ENCODE measurements at places on chromosomes 11 and 22. TPM values are rescaled to one million over a fixed set of nuclear protein-coding genes. Genes with fewer than 3 reads are reported as not detected.

Gene SLC22A12
- total RNA-seq: not detected

Gene HBE1
- total RNA-seq: not detected

Gene KLHDC7B
- not detected for total RNA-seq

Gene APOL4
- 6.0 TPM for total RNA-seq

Gene P2RY6
- total RNA-seq: not detected

Data from bladder microvascular endothelial cell (primary cell).